ENCODE measurements at places on chromosomes 5 and 9.

DNA sequence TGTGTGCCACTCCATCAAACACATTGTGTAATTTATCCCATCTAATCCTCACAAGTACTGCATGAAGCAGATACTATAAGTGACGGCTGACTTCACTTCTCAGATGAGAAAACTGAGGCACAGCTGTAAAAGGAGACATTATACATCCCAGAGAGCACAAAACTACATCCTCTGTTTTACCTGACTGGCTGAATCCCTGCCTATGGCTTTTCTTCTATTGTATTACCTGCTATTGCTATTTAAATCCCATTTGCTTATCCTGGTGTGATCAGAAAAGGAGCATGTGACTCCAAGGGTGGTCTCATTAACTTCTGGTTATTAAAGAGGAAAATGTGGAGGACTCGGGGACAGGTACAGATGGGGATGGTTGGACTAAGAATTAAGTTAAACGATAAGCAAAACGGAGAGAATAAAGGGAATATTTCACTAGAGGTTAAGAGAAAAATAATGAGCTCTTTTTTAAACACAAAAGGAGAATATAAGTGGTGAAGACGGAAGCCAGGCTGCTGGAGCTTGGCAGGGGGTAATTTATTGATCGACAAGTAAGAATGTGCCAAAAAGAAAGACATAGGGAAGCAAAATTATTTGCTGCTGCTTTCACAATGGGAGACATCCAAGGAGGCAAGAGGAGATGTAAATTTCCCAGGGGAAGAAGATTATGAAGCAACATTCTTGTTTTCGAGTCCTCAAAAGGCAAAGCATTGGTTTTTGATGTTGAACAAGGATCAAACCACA is 155.7 kb upstream of the GPR151 start:
- no peak for DNase-seq

DNA sequence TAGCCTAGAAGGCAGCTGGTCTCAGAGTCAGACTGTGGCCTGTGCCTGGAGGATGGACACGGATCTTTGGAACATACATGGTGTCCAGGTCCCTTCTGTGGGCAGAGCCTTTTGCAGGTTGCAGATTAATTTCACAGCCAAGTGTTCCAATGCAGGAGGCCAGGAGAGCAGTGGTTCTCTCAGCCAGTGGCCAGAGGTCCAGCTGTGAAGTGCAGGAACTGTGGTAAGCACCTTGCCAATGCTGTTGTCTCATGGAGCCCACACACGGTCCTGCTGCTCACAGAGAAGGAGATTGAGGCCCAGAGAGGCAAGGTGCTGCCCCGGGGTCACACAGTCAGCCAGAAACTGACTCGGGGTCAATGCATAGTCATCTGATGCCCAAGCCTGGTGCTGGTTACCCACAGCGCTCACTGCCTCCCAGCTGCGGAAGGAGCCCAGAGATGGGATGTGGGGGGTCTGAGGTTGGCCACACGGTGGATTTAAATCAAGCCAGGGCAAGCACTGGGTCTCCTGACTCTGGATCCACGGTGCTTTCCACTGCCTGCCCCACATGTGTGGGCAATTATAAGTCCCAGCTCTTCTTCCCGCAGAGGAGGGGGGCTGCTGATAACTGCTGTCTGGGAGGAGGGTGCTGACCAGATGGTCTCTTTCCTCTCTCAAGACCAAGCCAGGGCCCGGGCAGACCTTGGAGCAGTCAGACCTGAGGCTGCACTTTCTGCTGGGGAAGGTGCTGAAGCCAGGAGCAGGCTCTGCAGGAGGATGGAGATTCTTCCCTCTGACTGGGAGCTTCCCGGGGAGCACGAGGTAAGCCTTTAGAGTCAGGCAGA is 2.8 kb downstream of the PDGFRB start:
- no peak for DNase-seq

DNA sequence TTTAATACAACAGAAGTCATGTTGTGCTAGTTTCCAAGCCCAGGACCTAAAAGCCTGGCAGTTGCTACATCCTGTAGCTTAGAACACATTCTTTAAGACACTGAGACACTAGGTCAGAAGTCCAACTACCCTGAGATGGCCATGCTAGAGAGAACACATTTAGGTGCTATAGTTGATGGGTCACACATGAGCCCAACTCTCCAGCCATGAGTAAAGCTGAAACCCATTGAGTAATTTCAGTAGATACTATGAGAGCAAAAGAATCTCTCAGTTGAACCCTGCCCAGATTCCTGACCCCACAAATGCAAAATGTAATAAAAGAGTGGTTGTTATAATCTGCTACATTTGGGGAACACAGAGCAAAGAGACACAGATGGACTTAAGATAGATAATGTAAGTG is 164.4 kb downstream of the SEMA5A start:
- no peak for DNase-seq

- DNase-seq: no peak
Measured at GRCh38 chr5:150155258-150156026, at the start of gene PDGFRB. TSS of gene PDGFRB (minus strand) at chr5:150155845. CDS start at chr5:150137047, 18,798 bp downstream.

GRCh38 chr5:159965031-159965837 is 43.7 kb upstream of the TTC1 start:
- DNase-seq: no peak

DNA sequence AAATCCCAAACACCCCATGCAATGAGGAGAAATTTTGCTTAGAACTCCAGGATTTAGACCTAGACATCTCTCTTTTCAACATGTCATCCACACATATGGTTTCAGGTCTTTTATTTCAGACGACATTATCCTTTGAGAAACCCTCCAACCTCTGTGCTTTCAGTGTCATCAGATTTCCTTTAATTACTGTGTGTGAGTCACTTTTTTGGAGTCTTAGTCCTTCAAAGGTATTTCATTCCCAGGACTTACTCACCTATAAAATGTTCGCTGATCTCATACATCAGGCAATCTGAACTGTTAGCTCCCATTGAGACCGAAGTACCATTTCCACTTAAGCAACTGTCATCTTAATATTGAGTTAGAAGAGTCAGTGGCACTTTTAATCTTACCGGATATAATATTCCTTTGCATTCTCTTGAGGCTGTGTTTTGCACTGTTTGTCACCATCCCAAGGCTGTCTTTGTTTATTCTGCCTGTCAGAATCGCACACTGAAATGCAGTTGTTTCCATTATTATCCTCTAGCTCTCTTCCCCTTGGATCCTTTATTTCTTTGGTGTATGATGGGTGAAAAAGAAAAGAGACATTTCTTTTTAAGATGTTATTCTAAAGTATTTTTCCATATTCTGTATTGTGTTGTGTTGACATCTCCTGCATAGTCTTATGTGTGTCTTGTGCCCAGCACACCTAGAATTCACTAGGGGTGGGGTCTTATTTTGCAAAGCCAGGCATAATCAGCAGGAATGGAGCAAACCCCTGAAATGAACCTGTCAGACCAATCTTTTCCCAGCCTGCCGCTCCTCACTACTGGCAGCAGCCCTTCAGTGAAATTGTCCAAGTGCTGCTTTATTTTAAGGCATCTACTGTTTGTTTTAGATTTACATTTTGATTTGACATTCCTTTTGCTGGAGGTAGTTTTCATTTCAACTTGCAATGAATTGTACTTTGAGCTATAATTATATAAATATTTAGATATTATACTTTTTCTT is 155.4 kb downstream of the PAM start:
- no peak for DNase-seq

- DNase-seq: no peak
Measured at GRCh38 chr9:103988821-103989220, 105.3 kb upstream of the SMC2 start.

GRCh38 chr9:6562201-6562600 is 83.3 kb downstream of the GLDC start:
- DNase-seq: no peak

GRCh38 chr9:124781967-124782660 is 5.2 kb downstream of the OLFML2A start:
- DNase-seq: no peak

DNA sequence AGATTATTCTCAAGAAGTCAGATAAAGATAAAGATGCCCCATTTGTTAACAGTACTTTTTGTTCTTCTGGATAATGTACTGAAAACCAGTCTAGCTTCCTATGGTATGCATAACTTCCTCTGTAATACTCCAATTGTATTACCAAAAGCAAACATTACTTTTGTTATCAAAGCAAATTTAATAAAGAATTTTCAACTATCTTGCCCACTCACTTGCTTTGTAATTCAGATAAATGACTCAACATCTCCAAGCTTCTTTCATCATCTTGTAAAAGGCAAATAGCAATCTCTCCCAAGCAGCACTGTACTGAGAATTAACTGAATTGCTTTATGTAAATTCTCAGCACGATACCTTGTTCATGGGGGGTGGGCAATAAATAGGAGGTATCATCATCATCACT is 98.3 kb downstream of the NFIB start:
- DNase-seq: no peak

DNA sequence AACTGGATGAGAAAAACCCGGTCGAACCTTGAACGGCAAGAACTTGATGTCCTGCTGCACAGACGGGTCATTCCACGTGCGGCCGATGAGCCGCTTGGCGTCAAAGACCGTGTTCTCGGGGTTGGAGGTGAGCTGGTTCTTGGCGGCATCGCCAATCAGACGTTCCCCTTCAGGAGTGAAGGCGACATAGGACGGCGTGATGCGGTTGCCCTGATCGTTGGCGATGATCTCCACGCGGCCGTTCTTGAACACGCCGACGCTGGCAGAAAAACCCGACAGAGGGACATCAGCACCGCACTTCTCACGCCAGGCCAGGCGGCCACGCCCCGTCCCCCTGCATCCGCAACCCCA is 519 bp downstream of the HSPA5 start:
- DNase-seq: no peak

DNA sequence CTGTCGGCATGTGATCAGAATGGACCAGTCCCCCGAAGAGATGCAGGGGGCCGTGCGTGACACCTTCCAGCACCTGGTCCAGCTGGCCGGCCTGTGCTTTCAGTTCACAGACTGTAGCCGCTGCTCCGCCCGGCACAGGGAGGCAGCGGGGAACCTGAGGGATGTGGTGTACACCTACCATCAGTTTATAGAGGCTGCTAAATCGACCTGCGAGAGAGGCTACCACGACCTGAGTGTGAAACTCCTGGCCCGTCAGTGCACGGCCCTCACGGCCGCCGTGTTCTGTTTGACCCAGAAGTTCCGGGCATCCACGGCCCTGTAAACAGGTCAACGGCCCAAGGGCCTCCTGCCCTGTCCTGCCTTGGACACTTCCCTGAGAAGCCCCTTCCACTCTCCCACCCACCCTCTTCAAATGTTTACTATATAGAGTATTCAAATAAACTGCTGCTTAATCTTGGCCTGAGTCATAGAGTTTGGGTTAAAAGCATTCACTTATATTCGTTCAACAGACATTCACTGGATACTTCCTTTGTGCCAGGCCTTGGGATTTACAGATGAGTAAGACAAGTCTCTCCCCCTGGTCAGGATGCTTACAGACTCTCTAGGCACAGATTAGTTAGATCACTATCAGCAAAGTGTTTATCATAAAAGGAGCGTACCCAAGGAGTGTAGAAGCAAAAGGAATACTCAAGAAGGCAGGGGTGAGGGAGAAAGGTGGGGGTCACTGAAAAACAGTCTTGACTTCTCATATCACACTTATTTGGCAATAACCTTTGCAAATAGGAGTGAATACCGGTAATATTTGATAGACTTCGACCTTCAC is 6.9 kb upstream of the TRMT10B start:
- DNase-seq: no peak

DNA sequence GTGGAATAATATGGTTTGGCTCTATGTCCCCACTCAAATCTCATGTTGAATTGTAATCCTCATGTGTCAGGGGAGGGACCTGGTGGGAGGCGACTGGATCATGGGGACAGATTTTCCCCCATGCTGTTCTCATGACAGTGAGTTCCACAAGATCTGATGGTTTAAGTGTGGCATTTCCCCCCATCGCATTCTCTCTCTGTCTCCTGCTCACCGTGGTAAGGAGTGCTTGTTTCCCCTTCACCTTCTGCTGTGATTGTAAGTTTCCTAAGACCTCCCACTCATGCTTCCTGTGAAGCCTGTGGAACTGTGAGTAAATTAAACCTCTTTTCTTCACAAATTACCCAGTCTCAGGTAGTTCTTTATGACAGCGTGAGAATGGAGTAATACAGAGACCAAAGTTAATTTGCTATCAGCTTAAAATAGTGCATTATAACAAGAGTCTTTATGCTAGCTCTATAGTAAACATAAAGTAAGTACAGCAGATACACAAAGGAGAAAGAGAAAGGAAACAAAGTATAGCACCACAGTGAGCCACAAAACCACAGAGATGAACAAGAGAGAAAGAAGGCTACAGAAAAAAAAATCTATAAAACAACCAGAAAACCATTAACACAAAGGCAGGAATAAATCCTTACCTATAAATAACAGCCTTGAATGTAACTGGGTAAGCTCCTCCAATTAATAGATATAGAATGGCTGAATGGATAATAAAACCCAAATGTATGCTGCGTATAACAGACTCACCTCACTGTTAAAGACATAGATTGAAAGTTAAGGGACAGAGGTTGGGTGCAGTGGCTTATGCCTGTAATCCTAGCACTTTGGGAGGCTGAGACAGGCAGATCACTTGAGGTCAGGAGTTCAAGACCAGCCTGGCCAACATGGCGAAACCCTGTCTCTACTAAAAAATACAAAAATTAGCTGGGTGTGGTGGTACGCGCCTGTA is 39.7 kb downstream of the RAPGEF6 start:
- no peak for DNase-seq

GRCh38 chr5:5523066-5523505 is 100.6 kb downstream of the ICE1 start:
- no peak for DNase-seq

GRCh38 chr9:35306283-35306682 is 144.5 kb downstream of the UNC13B start:
- no peak for DNase-seq

- no peak for DNase-seq
Measured at GRCh38 chr9:71004196-71004595, 117.2 kb downstream of the TRPM3 start.

DNA sequence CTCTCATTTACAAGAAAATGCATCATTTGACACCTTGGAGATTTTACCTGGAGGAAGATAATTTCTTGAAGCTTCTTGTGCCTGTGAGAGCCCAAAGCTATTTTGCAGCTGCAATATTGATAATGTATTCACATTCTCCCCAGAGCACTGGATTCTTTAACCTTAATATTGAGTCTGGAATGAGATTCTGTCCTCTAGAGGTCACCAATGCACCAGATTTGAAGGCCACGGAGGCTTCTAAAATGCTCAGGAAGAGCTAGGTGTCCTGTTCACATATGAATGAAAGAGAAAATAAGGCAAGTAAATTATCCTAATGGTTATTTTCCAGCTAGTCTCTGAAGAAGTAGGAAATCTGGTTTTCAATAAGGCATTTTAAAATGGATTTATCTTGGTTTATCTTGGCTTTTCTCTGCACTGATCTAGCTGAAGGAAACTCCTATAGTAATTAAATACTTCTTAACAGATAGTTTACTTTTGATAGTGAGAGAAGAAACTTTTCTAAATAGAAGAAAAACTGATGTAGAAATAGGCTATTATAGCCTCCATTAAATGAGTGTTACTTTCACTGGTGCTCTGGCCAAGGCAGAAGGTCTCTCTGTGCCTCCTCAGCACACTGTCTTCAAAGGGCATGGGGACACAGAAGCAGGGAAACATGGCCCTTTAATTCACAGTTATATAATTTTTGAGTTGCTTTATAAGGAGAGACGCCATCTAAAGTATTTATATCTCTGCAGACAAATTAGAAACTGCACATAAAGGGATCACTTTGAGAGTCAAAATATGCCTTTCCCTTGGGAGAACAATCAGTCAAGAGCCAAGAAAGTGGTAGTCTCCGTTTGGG is 297.0 kb upstream of the ACTBL2 start:
- DNase-seq: no peak

GRCh38 chr5:58926541-58926935 is 343.7 kb downstream of the RAB3C start:
- no peak for DNase-seq
